ENCODE measurements at places on chromosomes 16 and 17. TPM values are rescaled to one million over a fixed set of nuclear protein-coding genes. Genes with fewer than 3 reads are reported as not detected.

The EME1 gene
- 3.4 TPM for total RNA-seq

The OR4D1 gene
- not detected for total RNA-seq

The CPSF4L gene
- not detected for total RNA-seq

The SLFN12L gene
- not detected for total RNA-seq

The CARD14 gene
- total RNA-seq: 0.31 TPM

The TBC1D3B gene
- 13.5 TPM for total RNA-seq

The NPIPA8 gene
- 5.6 TPM for total RNA-seq

The CRHR1 gene
- total RNA-seq: 16.6 TPM

The ANKRD13B gene
- 65.1 TPM for total RNA-seq

The IRF8 gene
- 3.1 TPM for total RNA-seq

All from parietal lobe (tissue), 2 donors.